Activated CD4-positive, alpha-beta T cell treated with anti-CD3 and anti-CD28 coated beads, Interleukin-2, amount 50 U/mL, for 48 hours (primary cell): ENCODE measurements at places on chromosomes 13 and 19.

DNA sequence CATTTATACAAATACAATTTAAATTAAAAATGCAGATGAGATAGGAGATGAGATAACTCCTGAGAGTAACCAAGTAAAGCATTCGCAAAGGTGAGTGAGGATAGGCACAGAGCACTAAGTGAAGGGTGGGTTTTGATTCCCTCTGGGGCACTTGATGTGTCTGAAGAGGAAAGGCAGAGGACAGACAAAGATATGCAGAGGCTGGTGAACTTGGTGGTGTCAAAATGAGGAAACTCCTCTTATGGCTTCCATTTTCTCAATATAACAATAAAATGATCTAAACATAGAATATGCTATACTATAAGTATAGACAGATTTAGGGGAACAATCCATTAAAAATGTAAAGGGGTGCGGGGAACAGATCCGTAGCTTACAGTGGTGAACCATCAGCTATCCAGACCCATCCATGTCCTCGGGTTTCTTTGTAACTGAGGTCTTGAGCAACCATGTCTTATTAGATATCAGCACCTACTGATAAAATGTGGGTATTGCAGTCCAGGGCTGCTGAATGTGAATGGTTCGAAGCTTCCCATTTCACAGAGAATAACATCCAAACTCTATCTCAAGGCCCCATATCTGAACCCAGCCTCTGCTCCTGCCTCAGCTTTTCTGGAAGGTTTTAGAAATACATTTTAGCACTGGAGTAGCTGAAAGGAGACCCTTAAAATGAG lies 73.9 kb upstream of the SLC10A2 start:
- DNase-seq = no peak

GRCh38 chr19:53881482-53882390 lies at the start of gene PRKCG:
TSS of gene PRKCG (plus strand) at chr19:53882197. CDS start at chr19:53882495, 298 bp downstream.
- peak; percentile 33 for DNase-seq

DNA sequence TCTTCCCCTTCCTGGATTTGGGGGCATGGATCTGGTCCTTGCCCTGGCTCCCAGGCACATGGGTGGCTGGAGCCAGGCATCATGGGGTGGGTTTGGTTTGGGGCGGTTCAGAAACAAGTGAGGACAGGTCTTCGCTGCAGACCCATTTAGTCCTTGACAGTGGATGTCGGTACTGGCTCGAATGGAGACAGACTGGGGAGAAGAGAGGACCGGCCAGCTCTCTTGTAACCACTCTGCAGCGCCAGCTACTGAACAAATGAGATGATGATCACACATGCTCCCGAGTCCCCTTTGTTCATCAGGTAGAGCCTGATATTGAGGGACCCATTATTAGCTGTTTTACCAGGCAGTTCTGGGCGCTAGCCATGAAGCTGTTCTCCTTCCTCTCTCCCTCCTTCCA lies 64.5 kb downstream of the CHST8 start:
- no peak for DNase-seq

DNA sequence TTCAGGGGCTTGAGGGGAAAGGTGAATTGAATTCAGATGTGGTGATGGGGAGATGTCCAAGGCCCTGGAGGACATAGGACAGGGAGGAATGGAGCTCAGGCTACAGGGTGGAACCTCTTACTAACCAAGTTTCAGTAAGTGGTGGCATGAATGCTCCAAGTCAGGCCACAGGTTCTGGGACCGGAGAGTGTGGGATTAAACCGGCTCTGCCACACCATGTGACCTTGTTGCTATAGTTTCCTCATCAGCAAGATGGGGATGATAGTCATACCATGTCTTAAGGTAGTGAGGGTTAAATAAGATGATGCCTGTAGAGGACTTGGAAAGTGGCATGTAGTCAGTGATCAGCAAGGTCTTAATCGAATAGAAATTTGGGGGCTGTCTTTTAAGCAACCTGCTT lies 16.3 kb downstream of the GPR183 start:
- DNase-seq = no peak

DNA sequence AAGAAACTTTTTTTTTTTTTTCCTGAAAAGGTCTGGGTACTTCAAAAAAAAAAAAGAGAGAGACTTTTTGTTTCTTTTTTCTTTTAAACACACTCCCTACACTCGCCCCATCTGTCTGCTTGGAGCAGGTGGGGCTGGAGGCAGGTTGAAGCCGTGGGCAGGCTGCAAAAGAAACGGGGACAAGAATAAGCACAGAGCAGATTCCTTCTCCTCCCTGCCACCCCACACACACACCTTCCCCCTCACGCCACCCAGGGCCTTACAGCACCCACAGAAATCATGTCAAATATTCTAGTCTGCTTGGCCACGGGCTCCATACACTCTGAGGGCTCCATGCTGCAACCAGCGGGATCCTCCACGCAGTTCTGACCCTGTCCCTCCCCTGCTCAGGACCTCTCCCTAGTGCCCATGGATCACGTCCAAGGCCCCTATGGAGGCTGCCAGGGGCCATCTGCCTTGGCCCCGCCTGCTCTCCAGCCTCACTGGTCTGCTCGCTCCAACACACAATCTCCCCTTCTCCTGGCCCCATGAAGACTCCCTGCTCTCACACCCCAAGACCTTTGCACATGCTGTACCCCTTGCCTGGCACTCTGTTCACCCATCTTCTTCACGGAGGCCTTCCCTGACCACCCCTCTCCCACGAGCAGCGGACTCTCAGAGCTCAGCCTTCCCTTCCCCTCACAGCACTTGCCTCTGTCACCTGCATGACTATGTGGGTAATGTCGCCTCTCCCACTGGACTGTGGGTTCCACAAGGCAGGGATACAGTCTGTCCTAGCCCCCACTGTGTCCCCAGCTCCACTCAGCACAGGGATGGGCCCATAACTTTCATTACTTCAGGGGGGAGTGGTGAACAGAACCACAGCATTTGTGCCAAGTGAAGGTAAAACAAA lies 11.4 kb downstream of the AKT2 start:
- no peak for DNase-seq

GRCh38 chr13:113393226-113393562 lies 29.3 kb upstream of the GRTP1 start:
- no peak for DNase-seq

GRCh38 chr13:31236211-31236786 lies 36.5 kb downstream of the B3GLCT start:
- DNase-seq = no peak

GRCh38 chr13:31870511-31870910 lies 131.2 kb downstream of the RXFP2 start:
- no peak for DNase-seq

DNA sequence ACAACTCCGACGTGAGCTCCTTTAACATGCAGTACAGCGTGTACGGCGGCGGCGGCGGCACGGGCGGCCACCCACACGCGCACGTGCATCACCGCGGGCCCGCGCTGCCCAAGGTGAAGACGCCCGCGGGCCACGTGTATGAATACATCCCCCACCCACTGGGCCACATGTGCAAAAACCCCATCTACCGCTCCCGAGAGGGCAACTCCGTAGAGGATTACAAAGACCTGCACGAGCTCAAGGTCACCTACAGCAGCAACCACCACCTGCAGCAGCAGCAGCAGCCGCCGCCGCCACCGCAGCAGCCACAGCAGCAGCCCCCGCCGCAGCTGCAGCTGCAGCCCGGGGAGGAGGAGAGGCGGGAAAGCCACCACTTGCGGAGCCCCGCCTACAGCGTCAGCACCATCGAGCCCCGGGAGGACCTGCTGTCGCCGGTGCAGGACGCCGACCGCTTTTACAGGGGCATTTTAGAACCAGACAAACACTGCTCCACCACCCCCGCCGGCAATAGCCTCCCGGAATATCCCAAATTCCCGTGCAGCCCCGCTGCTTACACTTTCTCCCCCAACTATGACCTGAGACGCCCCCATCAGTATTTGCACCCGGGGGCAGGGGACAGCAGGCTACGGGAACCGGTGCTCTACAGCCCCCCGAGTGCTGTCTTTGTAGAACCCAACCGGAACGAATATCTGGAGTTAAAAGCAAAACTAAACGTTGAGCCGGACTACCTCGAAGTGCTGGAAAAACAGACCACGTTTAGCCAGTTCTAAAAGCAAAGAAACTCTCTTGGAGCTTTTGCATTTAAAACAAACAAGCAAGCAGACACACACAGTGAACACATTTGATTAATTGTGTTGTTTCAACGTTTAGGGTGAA lies 6.6 kb downstream of the SLITRK5 start:
- no peak for DNase-seq

DNA sequence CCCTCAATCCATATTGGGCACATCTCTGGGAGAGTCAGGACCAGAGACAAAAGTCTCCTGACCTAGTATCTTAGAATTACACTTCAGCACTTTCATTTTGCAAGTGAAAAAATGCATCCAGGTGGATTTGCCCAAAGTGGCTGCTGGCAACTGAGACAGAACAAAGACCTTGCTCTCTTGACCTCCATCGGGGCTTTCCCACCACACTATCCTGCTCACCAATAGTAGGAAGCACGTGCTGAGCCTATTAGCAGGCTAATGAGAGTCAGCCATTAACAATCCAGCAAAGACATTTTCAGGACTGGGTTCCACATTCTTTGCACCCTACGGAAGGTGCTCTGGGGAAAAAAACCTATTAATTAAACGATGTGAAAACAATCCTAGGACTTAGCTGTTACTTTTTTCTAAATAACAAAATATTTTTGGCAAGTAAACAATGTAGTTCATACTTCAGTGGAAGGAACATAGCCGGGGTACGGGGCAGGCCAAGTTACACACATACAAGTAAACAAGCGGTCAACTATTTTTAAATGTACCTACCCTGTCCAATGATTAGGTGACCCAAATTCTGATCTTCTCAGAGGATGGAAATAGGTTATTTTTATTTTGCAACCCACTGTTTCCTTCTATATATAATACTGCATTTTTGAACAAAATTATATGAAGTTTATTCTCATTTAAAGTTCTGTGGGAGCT lies 78.6 kb downstream of the CDADC1 start:
- no peak for DNase-seq

DNA sequence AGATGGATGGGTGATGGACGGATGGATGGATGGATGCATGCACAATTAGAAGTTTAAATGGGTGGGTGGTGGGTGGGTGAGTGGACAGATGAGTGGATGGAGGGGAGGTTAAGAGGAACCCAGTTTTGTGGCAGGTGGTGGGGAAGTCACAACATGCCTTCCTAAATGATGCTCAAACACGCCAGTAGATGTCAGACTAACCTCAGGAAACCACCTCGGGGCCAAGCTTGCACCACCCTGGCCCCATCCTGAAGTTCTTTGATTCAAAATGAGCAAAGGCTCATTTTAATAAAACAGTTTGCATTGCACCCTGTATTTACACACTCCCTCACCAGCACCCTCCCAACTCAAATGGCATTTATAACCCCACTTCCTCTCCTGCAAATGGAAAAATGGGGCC lies 91.4 kb upstream of the CACNA1A start:
- DNase-seq = peak; percentile 50

- DNase-seq = no peak
These were observed 21.4 kb upstream of the MICU2 start for GRCh38 chr13:21625366-21625765.

DNA sequence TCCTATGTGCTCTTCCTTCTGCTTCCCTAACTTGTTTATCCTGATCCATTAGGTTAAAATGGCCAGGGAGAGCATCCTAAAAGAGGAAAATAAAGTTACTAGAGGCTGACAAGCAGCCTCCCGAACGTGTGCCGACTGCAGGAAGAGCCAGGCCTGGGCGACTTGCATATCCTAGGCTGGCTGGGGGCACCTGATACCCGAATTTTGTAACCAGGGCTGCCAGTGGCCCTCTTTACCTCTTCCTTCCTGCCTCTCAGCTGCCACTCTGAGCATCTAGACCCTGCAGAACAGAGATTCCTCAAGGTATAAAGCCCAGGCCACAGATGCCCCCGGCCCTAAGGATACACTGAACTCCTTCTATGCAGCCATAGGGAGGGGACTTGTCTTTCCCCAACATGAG lies 48.5 kb upstream of the KATNAL1 start:
- DNase-seq = no peak

GRCh38 chr13:29817604-29818378 lies 32.6 kb downstream of the UBL3 start:
- DNase-seq = no peak

GRCh38 chr19:19217099-19217498 lies 5.3 kb downstream of the NCAN start:
- no peak for DNase-seq

- DNase-seq = no peak
These were observed 4.8 kb downstream of the ZBTB7A start for GRCh38 chr19:4061683-4062418.

DNA sequence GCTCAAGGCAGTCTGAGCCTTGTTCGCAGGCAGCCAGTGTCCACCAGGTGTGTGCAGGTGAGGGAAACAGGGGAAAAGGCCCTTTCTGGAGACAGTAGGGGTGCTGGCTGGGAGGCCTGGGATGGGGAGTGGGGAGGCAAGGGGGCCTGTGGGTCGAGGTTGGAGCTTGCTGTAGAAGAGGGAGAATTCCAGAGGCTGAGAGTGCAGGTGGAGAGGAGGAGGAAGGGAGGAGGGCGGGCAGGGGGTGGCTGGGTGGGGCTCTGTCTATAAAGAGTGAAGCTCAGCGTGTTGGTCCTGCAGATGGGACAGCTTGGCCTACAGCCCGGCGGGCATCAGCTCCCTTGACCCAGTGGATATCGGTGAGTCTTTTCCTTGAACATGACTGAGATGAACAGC lies at the start of gene CCL25:
Gene CCL25 (plus strand): TSS at position 297 of the 396 bp plus-strand sequence. CDS start 290 bp downstream, outside the sequence.
- DNase-seq = no peak

DNA sequence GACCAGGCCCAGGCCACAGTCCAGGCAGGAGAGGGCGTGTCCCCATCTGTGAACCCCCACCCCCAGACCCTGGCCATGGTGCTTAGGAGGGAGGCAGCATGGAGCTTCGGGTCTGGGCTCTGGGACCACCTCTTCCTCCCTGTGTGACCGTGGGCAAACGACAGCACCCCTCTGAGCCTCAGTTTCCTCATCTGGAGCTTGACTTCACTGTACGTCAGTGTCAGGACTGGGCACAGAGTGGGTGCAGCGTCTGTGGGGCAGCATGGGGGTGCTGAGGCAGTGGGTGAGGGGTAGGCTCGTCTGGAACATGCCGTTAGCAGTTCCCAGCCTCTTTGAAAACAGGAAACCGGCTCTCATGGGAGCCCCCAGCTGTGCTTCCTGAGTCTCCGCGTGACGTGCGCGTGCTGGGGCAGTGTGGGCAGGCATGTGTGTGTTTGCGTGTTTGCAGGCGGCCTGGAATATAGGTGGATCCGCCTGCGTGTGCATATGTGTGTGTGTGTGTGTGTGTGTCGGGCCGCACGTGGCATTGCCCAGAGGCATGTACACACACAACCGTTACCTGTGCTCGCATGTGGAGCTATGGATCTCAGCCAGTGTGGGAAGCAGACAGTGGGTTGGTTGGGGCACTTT lies 15.8 kb downstream of the ARRDC2 start:
- DNase-seq = peak; percentile 52

DNA sequence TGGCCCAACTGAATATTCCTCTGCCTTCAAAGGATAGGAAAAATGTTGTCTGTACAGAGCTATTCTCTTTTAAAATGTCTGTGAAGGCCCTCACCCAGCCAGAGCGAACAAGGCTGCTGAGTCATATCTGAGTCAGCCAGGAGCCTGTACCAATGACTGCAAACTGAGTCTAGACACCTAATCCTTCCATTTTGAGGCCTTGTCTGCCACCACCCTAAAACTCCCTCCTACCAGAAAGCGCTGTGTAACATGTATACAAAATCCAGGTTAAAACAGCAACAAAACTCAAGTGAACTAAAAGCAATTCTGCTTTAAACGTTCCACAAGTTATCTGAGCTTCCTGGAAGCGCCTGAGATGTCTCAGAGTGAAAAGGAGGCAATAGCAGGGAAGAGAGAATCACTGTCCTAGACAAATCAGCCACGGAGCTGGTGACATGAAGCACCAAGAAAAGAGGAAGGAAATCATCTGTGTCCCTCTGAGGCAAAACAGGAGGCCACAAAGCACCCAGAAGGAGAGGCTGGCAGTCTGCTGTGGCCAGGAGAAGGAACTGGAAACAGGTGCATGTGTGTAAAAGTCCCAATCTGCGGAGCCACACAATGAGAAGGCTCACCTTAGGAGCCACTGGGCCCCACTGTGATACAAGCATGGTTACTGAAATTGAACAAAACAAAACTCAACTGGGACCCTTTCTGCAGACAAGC lies 10.2 kb downstream of the DHRS12 start:
- peak; percentile 56 for DNase-seq
